SW480 (cell line): ENCODE measurements at places on chromosomes 6 and 20.

- DNase-seq = peak; percentile 27
These were observed 40.9 kb upstream of the CDH22 start for GRCh38 chr20:46349035-46349741.

DNA sequence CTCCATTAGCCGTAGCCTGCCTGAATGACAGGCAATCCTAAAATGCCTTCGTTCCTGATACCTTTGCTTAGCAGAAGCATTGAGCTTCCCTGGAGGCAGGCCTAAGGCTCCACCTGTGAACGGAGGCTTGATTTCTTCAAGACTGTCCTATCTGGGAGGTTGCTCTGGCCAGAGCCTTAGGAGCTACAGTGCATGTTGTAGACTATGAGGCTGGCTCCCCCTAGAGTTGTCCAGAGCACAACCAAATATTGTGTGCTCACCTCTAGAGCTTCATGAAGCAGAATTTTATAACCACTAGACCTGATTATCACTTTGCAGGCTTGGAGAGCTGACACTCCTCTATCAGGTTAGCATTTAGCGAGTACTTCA is 217.8 kb downstream of the MAFB start:
- no peak for DNase-seq

DNA sequence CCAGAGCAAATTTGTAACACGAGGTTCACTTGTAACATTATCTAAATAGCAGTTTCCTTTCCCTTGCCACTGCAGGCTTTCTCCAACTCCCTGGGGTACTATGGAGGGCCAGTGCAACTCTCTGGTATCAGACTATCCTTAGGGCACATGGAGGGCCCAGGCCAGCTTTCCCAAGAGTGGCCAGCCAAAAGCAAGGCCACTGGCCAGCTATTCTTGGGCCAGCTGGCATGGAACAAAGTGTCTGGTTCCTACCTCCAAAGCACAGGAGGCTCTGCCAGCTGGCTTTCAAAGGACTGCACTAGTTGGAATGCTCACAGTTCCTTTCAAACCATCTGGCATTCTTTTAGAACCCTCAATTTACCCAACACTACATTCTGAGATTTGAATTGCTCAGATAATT is 8.7 kb downstream of the RNF24 start:
- DNase-seq = no peak

GRCh38 chr6:148430897-148431296 is 88.3 kb downstream of the SASH1 start:
- no peak for DNase-seq
